ENCODE measurements at places on chromosomes 13 and 19.
A peak's percentile ranks its signal among the peaks of the same experiment; 100 is the strongest.

DNA sequence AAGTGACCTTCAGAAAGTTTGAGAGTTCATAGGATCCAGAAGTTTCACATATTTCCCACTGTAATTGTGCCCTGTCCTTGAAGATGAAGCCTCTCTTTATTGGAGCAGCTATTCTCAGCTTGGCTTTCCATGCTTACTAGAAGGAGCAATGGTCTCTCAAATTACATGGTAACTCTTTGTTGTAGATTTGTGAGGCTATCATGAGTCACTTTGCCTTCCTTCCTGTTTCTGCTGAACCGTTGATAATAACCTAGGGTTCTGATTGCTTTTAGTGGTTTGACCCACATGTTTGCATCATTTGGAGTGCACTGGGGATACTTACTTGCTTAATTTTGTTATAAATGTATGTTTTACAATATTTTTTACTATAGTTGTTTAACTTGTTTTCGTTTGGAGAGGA is 772.9 kb upstream of the SLITRK6 start:
- no peak for DNase-seq

- no peak for DNase-seq
Measured at GRCh38 chr13:74979703-74980102, 502.3 kb downstream of the TBC1D4 start.

DNA sequence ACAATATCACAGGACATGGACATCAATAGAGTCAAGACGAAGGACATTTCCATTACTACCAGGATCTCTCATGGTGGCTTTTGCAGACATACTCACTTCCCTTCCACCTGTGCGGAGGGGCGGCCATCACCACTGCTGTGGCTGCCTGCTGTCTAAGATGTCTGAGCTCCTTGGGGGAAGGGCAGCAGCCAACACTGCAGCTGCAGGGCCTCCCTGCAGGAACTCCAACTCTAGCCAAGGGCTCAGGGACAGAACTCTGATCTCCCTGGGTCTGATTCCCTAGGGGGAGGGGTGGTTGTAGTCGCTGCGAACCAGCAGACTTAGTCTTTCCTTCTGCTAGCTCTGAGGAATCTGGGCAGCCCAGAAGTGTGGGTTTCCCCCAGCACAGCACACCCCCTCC is 78.9 kb upstream of the ANKRD10 start:
- no peak for DNase-seq

GRCh38 chr13:36133950-36134626 is 2.9 kb upstream of the DCLK1 start:
- DNase-seq, result no peak

- DNase-seq, result peak; percentile 58
Measured at GRCh38 chr19:49983645-49984229, 22.8 kb upstream of the SIGLEC11 start.

DNA sequence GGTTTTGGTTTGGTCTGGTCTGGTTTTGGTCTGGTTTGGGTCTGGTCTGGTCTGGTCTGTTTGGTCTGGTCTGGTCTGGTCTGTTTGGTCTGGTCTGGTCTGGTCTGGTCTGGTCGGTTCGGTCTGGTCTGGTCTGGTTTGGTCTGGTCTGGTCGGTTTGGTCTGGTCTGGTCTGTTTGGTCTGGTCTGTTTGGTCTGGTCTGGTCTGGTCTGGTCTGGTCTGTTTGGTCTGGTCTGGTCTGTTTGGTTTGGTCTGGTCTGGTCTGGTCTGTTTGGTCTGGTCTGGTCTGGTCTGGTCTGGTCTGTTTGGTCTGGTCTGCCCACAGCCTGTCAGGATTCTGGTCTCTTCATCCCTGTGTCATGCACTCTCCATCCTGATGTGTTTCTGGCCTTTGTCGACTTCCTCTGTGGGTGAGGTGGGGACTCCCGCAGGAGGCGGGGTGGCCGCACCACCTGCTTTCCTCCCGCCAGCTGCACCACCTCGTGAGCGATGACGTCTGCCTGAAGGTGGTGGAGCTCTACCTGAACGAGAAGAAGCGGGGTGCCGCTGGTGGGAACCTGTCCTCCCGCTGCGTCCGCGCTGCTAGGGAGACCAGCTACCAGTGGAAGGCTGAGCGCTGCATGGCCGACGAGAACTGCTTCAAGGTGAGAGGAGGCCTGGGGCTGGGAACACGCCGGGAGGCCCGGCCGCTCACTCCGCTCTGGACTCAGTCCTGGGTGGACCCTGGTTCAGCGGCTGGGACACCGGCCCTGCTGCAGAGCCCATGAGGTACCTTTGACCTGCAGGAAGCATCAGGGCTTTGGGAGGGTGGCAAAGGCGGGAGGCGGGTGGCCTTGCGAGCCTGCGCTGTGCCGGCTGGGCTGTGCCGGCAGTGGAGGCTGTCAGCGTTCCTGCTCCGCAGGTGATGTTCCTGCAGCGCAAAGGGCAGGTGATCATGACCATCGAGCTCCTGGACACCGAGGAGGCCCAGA is 12.9 kb upstream of the F2RL3 start:
- no peak for DNase-seq

- DNase-seq, result no peak
Measured at GRCh38 chr13:103134271-103134670, 68.1 kb upstream of the SLC10A2 start.

DNA sequence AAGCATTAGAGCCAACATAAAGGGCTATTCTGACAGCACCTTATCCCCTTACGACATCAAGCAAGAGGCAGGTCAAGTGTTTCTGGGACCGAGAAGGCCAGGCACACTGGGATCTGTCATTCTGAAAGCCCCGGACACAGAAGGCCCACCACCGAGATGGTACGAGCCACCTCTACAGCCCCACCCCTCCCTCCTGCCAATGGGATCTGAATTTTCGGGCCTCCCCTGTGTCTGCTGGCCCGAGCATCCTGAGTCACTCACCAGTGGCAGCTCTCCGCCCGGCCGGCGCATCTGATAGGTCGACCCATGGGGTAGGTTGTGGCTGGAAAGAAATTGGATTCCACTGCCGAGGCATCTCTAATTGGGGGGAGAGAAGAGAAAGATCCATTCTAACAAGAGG is 2.6 kb downstream of the TIMM44 start:
- no peak for DNase-seq

GRCh38 chr13:50243931-50244330 is 228.7 kb downstream of the KCNRG start:
- DNase-seq, result no peak

GRCh38 chr19:7550987-7551761 is 15.7 kb downstream of the PNPLA6 start:
- no peak for DNase-seq

DNA sequence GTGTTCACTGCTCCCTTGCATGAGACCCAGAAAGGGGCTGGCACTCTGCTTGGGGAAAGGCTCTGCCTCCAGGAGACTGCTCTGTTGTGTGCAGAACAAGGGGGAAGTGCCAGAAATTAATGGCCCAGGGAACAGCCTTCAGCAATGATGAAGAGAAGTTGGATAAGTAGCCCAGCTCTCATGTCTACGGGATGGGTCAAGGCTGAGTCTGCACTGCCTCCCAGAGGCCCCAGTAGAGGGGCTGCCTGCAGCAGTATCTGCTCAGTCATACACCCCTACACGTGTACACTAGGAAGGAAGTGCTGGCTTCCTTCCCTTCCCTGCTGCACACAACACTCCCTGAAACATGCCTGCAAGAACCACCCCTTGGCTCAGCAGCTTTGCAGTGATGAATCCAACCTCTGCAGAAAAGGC is 54.6 kb upstream of the URI1 start:
- DNase-seq, result no peak

Measured in stimulated activated CD4-positive, alpha-beta T cell treated with anti-CD3 and anti-CD28 coated beads, TNF-alpha, amount 100 ng/mL, for 4 hours (primary cell).